ENCODE measurements at places on chromosomes 4 and X. TPM values are rescaled to one million over a fixed set of nuclear protein-coding genes. Genes with fewer than 3 reads are reported as not detected.

DNA sequence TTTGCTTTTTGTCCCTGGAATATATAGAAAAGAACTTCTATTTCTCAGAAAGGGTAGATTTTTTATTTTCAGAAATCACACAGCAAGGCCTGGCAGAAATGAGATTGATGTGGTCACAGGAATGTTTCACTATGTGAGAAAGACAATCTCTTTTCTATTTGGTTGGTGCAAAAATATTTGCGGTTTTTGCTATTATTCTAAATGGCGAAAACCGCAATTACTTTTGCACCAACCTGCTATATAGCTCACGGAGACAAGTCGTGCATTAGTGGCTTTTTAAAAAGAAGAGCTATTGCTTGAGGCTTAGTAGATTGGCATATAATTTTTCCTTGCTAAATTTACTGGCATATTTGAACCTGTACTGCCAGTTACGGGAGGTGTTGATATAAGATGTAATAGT is 100.4 kb downstream of the ITM2A start:
- H3K27me3 ChIP-seq: no peaks in the 10 kb centered on the region
- H3K4me3 ChIP-seq: no peak overlapping the region
- H3K36me3 ChIP-seq: no peaks in the 10 kb centered on the region
- no peaks in the 10 kb centered on the region for H3K4me1 ChIP-seq

SLC4A4 gene
- 3.4 TPM for total RNA-seq

RPS6KA3 gene
- total RNA-seq: 85.9 TPM

GRCh38 chrX:148540671-148541583 is 40.5 kb downstream of the AFF2 start:
- no peaks in the 10 kb centered on the region for H3K36me3 ChIP-seq
- H3K27ac ChIP-seq: no peak overlapping the region
- H3K27me3 ChIP-seq: no peaks in the 10 kb centered on the region
- no peak for DNase-seq
- no peak overlapping the region for H3K4me3 ChIP-seq

GRCh38 chr4:26826721-26827120 is 33.9 kb upstream of the STIM2 start:
- H3K4me1 ChIP-seq: peaks cover 34% of the 10 kb centered on the region
- H3K4me3 ChIP-seq: no peak overlapping the region
- no peak for DNase-seq
- no peaks in the 10 kb centered on the region for H3K27me3 ChIP-seq

DNA sequence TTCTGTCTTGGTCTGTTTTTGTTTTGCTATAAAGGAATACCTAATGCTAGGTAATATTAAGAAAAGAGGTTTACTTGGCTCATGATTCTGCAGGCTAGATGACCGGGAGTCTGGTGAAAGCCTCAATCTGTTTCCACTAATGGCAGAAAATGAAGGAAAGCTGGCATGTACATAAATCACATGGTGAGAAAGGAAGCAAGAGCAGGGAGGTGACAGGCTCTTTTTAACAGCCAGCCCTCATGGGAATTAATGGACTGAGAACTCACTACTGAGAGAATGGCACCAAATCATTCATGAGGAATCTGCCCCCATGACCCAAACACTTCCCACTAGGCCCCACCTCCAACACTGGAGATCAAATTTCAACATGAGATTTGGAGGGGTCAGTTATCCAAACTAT is 27.6 kb downstream of the SATL1 start:
- H3K27ac ChIP-seq: no peak overlapping the region
- H3K27me3 ChIP-seq: no peaks in the 10 kb centered on the region
- no peak overlapping the region for H3K4me3 ChIP-seq
- DNase-seq: no peak
- H3K36me3 ChIP-seq: no peaks in the 10 kb centered on the region
- H3K4me1 ChIP-seq: no peaks in the 10 kb centered on the region

CD38 gene
- 53.8 TPM for total RNA-seq

DNA sequence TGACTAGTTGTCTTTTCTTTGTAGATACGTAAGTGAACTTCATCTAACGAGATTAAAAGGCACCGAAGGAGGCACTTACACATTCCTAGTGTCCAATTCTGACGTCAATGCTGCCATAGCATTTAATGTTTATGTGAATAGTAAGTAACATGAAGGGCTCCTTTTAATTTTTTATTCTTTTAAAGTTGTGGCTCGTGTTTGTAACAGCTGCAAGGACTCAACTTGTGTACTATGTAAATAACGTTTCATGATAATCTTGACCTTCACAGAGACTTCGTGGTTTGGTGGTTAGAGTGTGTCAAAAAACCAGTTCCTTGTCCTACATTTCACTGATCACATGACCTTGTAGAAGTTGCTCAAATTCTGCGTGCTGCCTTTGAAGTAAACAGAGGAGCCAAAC is 51.6 kb downstream of the KIT start:
- no peaks in the 10 kb centered on the region for H3K27me3 ChIP-seq
- DNase-seq: no peak
- H3K4me3 ChIP-seq: no peak overlapping the region
- H3K4me1 ChIP-seq: peaks cover 4% of the 10 kb centered on the region
- peak overlapping the region; percentile 56 for H3K27ac ChIP-seq
- no peaks in the 10 kb centered on the region for H3K36me3 ChIP-seq

- no peak overlapping the region for H3K4me3 ChIP-seq
- no peaks in the 10 kb centered on the region for H3K36me3 ChIP-seq
- H3K27ac ChIP-seq: no peak overlapping the region
These were observed 118.0 kb upstream of the GPC4 start for GRCh38 chrX:133533249-133533648.

DNA sequence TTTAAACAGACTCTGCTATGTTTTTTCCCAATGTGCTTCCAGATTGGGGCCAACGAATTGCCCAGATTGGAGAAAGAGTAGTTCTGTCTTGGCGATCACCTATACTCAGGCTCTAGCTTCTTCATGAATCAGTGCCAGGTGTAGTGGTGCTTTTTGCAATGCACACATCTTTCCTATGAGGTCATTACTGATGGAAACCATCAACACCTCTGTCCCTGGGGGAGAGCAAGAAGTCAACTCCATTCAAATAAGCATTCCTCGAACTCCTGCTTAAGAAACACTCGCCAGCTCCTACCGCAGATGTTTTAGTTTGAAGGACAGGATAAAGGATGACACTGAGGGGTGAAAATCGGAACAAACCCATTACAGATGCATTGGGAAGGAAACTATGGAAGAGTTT is 156.5 kb upstream of the DKK2 start:
- DNase-seq: no peak
- H3K4me3 ChIP-seq: no peak overlapping the region
- no peak overlapping the region for H3K27ac ChIP-seq
- H3K36me3 ChIP-seq: no peaks in the 10 kb centered on the region
- no peaks in the 10 kb centered on the region for H3K4me1 ChIP-seq

DNA sequence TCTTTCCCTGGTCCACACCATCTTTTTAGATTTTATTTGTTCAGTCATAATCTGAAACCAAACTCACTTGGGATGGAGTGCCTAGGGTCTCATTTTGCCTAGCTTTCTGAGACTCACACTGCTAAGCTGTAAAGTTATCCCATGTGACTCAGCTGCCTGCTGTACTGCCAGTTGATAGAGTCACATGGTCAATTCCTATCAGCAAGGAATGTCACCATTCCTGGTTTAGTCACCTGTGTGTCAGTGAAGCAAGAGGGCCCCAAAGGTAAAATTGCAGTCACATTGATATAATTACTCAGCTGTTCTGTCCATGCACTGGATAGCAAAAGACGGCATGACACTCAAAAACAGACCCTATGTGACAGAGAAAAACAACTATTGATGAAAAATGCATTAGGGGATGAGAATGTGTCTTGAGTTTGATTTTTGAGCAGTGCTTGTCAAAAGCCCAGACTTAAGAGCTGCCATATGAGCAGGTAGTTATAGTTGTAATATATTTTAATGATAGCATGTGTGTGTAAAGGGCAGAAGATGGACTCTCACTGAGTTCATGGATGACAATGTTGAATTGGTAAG is 413.2 kb downstream of the PPARGC1A start:
- no peak for DNase-seq
- no peaks in the 10 kb centered on the region for H3K27me3 ChIP-seq
- H3K36me3 ChIP-seq: no peaks in the 10 kb centered on the region
- no peaks in the 10 kb centered on the region for H3K4me1 ChIP-seq

DNA sequence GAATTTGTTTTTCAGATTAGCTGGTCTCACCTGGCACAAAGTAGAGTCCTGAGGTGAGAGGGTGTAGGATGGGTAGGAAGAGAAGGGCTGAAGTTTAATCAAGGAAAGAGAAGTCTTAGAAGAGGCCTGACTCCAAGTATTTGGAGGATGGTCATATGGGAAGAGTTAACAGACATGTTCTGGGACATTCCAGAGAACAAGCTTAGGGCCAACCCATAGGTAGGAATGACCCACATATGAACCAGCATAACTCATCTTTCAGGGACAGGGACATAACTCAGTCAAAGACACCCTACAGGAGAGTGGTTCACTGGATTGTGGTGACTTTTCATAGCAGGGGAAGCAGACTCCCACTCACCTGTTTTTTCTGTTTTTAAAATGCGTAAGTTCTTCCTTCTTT is 27.9 kb upstream of the ANXA5 start:
- H3K4me3 ChIP-seq: no peak overlapping the region
- no peaks in the 10 kb centered on the region for H3K36me3 ChIP-seq
- H3K27me3 ChIP-seq: no peaks in the 10 kb centered on the region

TMPRSS11B gene
- total RNA-seq: not detected

EMCN gene
- total RNA-seq: 2.0 TPM

ODAPH gene
- not detected for total RNA-seq

AFM gene
- not detected for total RNA-seq

GRCh38 chr4:152610131-152610530 is 69.7 kb downstream of the TMEM154 start:
- peaks cover 7% of the 10 kb centered on the region for H3K4me1 ChIP-seq
- DNase-seq: no peak
- H3K27me3 ChIP-seq: no peaks in the 10 kb centered on the region
- no peak overlapping the region for H3K27ac ChIP-seq
- no peak overlapping the region for H3K4me3 ChIP-seq
- H3K36me3 ChIP-seq: no peaks in the 10 kb centered on the region

BEND2 gene
- total RNA-seq: 0.76 TPM

UNC5C gene
- 7.5 TPM for total RNA-seq

USP51 gene
- 2.9 TPM for total RNA-seq

SPINK2 gene
- 1.6 TPM for total RNA-seq

DNA sequence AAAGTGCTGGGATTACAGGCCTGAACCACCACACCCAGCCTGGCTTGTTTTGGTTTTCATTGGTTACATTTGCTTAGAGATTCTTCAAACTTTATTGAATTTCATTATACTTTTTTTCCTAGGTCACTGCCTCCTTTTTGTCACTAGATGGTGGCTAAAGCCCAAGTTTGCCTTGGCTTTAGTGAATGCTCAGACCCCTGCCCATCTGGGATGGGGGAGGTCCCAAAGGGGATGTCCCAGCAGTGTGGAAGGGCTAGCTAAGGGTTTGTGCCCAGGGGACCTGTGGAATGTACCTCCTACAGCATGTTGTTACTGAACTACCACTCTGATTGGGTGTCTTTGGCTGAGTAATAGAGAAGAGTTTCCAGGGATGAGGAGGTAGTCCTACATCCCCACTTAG is 58.4 kb downstream of the CEP135 start:
- H3K4me1 ChIP-seq: no peaks in the 10 kb centered on the region
- no peak overlapping the region for H3K27ac ChIP-seq
- H3K36me3 ChIP-seq: peaks cover 41% of the 10 kb centered on the region
- no peaks in the 10 kb centered on the region for H3K27me3 ChIP-seq
- H3K4me3 ChIP-seq: no peak overlapping the region
- no peak for DNase-seq

DNA sequence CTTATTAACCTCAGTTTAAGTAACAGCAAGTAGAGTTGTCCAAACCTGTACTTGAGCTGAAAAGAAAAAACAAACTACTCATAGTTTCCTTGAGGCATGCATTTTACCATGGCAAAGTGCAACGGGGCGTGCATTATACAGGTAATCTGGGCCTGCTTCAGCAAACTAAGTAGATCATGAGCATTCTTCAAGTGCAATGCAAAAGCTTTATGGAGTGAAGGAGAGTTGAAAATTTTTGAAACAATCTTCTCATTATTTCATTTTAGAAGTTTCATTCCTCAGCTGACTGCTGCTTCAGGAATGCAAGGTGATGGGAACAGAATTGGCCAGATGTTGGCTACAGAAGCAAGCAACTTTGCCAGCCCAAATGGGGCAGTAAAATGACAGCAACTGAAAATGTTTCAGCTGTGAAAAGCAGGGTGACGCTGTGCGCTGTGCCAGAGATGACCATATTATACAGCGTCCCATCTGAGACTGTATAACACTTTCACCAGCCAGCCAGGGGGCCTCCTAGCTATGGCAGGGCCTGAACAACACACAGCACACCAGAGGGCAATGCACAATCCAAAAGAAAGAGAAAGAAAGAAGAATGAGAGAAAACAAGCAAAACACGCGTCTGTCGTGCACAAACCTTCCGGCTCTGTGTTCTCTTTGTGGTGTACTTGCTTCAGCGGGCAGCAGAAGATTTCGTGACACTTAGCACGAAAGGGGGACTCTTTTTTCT is 145.5 kb upstream of the FGF13 start:
- H3K4me1 ChIP-seq: no peaks in the 10 kb centered on the region
- no peak overlapping the region for H3K27ac ChIP-seq
- no peak overlapping the region for H3K4me3 ChIP-seq
- DNase-seq: no peak

GRCh38 chr4:86857341-86858052 is 8.3 kb upstream of the SLC10A6 start:
- no peak overlapping the region for H3K27ac ChIP-seq
- H3K36me3 ChIP-seq: no peaks in the 10 kb centered on the region
- no peak overlapping the region for H3K4me3 ChIP-seq
- no peaks in the 10 kb centered on the region for H3K27me3 ChIP-seq
- H3K4me1 ChIP-seq: no peaks in the 10 kb centered on the region
- DNase-seq: no peak

- H3K4me1 ChIP-seq: peaks cover 11% of the 10 kb centered on the region
- H3K27ac ChIP-seq: no peak overlapping the region
- no peak overlapping the region for H3K4me3 ChIP-seq
- no peaks in the 10 kb centered on the region for H3K36me3 ChIP-seq
- H3K27me3 ChIP-seq: peaks cover 30% of the 10 kb centered on the region
These were observed 41.5 kb upstream of the CYP4V2 start for GRCh38 chr4:186149872-186150271.

HTN3 gene
- total RNA-seq: not detected

- no peaks in the 10 kb centered on the region for H3K4me1 ChIP-seq
- no peak overlapping the region for H3K4me3 ChIP-seq
- H3K36me3 ChIP-seq: no peaks in the 10 kb centered on the region
- H3K27me3 ChIP-seq: no peaks in the 10 kb centered on the region
- DNase-seq: no peak
- H3K27ac ChIP-seq: no peak overlapping the region
These were observed 263.6 kb downstream of the DCTD start for GRCh38 chr4:182653596-182653995.

- H3K27me3 ChIP-seq: no peaks in the 10 kb centered on the region
- no peaks in the 10 kb centered on the region for H3K4me1 ChIP-seq
- H3K27ac ChIP-seq: no peak overlapping the region
- DNase-seq: no peak
- peak overlapping the region; percentile 50 for H3K4me3 ChIP-seq
- H3K36me3 ChIP-seq: no peaks in the 10 kb centered on the region
These were observed 480 bp upstream of the RADX start for GRCh38 chrX:106611317-106611678.

- H3K27ac ChIP-seq: no peak overlapping the region
- peaks cover 9% of the 10 kb centered on the region for H3K36me3 ChIP-seq
These were observed 1.8 kb downstream of the TAPT1 start for GRCh38 chr4:16224264-16225166.

SCRG1 gene
- not detected for total RNA-seq

MAML3 gene
- 13.3 TPM for total RNA-seq
